ENCODE measurements at places on chromosomes 11 and 22. TPM values are rescaled to one million over a fixed set of nuclear protein-coding genes. Genes with fewer than 3 reads are reported as not detected.

Gene MIOX
- not detected for total RNA-seq

Gene TMEM134
- total RNA-seq, result 70.3 TPM

Gene NLRP14
- not detected for total RNA-seq

Gene TMEM45B
- not detected for total RNA-seq

Data from A549 treated with ZK216348 at 1 μM for 4 hours (cell line).